ENCODE measurements at places on chromosomes 11 and 22.

- no peak for DNase-seq
- H3K4me3 ChIP-seq, result no peak overlapping the region
- H3K27ac ChIP-seq, result no peak overlapping the region
- H3K27me3 ChIP-seq, result peaks cover 3% of the 10 kb centered on the region
- H3K4me1 ChIP-seq, result peaks cover 2% of the 10 kb centered on the region
- H3K36me3 ChIP-seq, result no peaks in the 10 kb centered on the region
Observed at GRCh38 chr11:104531894-104532293, 366.4 kb downstream of the CASP12 start.

- peak; percentile 70 for DNase-seq
- peak overlapping the region; percentile 42 for H3K27ac ChIP-seq
- H3K36me3 ChIP-seq, result peaks cover 37% of the 10 kb centered on the region
Observed at GRCh38 chr22:23816156-23816976, 22.4 kb downstream of the DERL3 start.

- no peak for DNase-seq
- no peak overlapping the region for H3K27ac ChIP-seq
Observed at GRCh38 chr22:32536352-32536751, 61.7 kb downstream of the FBXO7 start.

GRCh38 chr11:61875698-61876097, 15.6 kb downstream of the FADS3 start:
- no peak for DNase-seq
- no peak overlapping the region for H3K4me3 ChIP-seq
- peaks cover 40% of the 10 kb centered on the region for H3K4me1 ChIP-seq
- H3K36me3 ChIP-seq, result peaks cover 14% of the 10 kb centered on the region
- H3K27me3 ChIP-seq, result no peaks in the 10 kb centered on the region
- H3K27ac ChIP-seq, result no peak overlapping the region

DNA sequence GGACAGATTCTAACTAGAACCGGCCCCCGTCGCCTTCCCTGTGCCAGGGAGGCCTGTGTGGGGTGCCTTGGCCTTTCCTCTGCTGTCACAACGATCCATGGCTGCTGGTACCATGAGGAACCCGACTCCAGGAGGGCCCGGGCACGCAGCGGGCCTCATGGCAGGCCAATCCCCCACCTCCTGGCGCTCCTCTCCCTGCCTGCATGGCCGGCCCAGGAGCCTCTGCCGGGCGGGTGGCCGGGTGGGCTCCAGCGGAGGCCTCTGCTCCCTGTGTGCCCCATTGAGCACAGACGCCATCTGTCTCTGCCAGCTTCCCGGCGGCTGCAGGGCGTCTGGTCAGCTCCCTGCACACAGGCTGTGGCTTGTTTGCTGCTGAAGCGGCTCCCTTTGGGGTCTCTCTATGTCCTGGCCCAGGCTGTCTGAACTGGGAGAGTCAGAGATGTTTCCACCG, 86.5 kb downstream of the MYEOV start:
- H3K27me3 ChIP-seq, result peaks cover 8% of the 10 kb centered on the region
- H3K27ac ChIP-seq, result no peak overlapping the region
- peak; percentile 73 for DNase-seq
- H3K4me3 ChIP-seq, result no peak overlapping the region

DNA sequence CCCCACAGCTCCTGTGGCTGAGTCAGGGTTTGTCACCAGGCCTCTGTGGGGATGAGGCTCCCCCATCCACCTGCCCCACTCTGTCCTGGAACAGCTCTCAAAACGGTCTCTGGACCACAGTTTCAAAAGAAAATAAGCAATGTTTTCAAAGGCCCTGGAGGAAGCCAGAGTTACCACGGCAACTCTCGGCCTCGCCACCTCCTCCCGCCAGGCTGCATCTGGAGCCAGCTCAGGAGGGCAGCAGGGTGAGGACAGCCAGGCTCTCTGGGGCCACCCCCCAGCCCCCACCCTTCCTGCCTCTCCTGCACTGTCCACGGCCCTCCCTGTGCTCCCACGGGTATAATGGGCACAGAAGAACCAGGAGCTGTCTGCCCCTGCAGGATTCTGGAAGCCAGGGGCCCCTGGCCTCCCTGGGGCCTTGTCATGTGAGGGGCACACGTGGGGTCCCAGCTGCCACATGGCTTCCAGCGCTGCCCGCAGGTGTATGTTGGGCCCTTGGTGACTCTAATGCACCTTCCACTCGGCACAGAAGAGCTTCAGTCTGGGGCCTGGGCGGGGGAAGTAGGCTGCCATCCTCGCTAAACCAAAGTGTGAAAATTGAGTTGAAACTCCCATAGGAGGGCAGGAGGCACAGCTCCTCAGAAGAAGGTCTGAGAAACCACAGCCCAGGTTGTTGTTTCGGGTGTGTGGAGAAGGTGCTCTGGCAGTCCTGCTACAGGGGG, 10.3 kb downstream of the CD81 start:
- H3K27me3 ChIP-seq, result no peaks in the 10 kb centered on the region
- H3K36me3 ChIP-seq, result no peaks in the 10 kb centered on the region
- no peak for DNase-seq

DNA sequence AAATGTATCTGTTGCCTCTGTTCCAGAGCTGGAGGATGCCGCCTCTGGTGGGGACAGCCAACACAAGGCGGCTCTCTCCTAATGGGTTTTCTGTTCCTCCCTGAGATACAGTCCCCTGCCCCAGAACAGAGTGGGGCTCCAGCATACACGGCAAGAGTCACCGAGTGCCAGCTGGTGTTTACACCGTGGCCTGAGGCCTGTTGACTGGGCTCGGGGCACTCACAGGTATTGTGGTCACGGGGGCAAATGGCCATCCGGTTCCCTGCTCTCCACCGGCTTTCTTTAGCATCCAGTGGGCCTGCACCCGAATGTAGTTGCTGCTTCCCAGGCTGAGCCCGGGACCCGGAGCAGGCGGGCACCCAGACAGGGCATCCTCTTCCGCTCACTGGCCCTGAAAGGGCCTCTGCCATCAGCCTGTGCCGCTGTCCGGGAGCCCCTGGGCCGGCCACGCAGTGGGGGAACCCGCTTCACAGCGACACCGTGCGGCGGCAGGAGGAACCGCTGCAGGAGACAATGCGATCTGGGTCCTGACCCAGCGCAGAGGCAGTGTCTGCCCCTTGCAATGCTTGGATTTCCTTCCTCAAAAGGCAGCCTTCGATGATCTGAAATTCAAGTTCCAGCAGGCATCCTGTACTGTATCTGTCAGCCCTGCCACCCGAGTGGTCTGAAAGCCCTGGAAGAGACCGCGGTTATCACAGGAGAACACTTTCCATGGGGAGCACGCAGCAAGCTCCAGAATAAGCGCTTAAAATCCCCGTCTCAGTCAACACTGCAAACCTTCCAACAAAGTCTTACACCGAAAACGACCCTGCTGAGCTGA, 859 bp upstream of the KRTAP5-5 start:
- no peaks in the 10 kb centered on the region for H3K36me3 ChIP-seq
- H3K4me3 ChIP-seq, result no peak overlapping the region
- peak; percentile 75 for DNase-seq
- H3K27me3 ChIP-seq, result peaks cover 66% of the 10 kb centered on the region
- H3K4me1 ChIP-seq, result no peaks in the 10 kb centered on the region
- H3K27ac ChIP-seq, result no peak overlapping the region

GRCh38 chr22:41429232-41429950, 17.2 kb downstream of the TOB2 start:
- H3K4me3 ChIP-seq, result no peak overlapping the region
- H3K4me1 ChIP-seq, result peaks cover 6% of the 10 kb centered on the region
- peaks cover 11% of the 10 kb centered on the region for H3K36me3 ChIP-seq
- DNase-seq, result no peak

DNA sequence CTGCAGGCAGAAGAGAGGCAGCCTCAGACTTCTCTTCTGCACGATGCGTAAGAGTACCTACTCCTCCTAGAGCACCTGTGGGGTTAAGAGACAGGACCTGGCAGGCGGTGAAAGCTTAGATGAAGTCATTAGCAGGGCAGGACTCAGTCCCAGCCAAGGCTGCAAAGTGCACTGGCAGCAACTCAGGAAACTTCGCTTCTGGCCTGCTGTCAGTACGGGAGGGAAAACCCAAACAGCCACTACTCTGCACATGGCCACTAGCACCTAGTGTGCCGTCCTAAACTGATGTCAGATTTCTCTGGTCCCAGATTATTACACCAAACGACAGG, 8.8 kb upstream of the KLHL35 start:
- no peaks in the 10 kb centered on the region for H3K4me1 ChIP-seq
- H3K27ac ChIP-seq, result no peak overlapping the region
- H3K27me3 ChIP-seq, result peaks cover 2% of the 10 kb centered on the region
- no peak for DNase-seq
- H3K4me3 ChIP-seq, result no peak overlapping the region

DNA sequence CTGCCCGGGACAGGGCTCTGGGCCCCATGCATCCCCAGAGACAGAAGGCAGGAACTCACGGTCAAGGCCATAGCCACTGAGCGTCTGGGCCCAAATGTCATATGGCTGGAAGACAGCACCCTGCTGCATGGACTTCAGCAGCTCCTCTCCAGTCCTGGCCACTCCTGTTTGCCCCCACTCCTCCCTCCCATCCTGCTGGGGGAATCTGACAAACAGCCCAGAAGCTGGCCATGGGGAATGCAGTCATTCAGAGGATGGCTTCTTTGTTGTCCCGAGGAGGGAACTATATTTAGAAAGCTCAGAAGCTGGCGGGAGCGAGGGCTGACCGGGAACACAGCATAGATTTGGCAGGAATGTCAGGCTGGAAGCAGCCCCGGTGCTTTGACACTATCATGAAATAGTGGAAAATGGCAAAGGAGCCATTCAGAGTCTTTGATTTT, 35.0 kb downstream of the DKK3 start:
- peaks cover 3% of the 10 kb centered on the region for H3K36me3 ChIP-seq
- no peak for DNase-seq
- H3K27me3 ChIP-seq, result no peaks in the 10 kb centered on the region
- peak overlapping the region; percentile 38 for H3K4me3 ChIP-seq
- H3K27ac ChIP-seq, result peak overlapping the region; percentile 90

GRCh38 chr11:69958308-69958707, 119.8 kb upstream of the ANO1 start:
- H3K4me1 ChIP-seq, result peaks cover 24% of the 10 kb centered on the region
- no peak for DNase-seq
- H3K36me3 ChIP-seq, result no peaks in the 10 kb centered on the region
- no peak overlapping the region for H3K4me3 ChIP-seq
- H3K27ac ChIP-seq, result no peak overlapping the region

DNA sequence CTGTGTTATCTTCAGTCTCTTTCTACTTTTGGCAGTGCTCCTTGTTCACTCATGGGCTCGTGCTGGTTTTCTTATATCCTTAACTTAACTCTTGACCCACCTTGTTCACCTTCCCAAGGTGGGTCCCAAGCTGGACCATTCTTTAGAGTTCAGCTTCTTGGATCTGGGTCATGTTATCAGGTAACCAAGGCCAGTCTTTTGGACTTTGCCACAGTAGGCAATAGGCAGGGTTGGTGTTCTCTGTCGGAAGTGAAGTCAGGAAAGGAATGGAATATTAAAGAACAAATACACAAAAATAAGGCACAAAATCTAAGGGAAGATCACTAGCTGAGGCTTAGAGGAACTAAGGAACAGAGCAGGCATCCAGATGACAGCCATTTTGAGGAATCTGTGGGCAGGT, 202.7 kb downstream of the ARHGAP42 start:
- peak overlapping the region; percentile 52 for H3K27ac ChIP-seq
- H3K4me3 ChIP-seq, result no peak overlapping the region
- H3K4me1 ChIP-seq, result peaks cover 44% of the 10 kb centered on the region
- no peak for DNase-seq
- no peaks in the 10 kb centered on the region for H3K27me3 ChIP-seq
- H3K36me3 ChIP-seq, result no peaks in the 10 kb centered on the region

DNA sequence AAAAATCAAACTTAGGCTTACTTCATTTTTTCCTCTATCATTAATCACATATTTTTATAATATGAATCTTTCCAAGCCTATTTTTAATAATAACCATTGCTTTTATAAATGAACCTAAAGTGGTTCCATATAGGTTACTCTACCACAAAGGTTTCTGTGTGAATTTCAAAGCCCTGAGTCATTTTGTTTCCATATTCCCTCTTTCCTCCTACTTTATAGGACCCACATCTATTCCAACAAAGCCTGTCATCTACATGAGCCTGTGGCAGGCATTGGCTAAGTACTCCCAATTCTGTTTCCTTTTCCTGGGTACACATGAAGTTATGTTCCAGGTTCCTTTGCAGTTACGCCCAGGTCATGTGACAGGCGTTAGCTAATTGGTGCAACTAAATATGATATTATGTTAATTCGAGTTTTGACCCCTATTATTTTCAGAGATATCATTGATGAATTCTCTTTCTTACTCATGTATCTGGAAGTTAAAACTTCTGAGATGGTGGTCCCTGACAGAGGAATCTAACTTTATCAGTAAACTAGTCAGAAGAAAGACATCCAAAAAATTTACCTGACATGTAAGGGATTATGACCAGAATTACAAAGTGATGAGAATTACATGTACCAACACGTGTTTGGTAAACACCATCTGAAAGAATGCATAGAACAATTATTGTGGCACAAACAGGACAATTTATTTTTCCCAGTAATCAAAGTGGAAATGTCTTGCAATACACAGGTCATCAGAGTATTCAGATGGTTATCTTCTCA, 1264.0 kb upstream of the CNTN5 start:
- no peak overlapping the region for H3K4me3 ChIP-seq
- no peak for DNase-seq
- peaks cover 3% of the 10 kb centered on the region for H3K27me3 ChIP-seq
- no peak overlapping the region for H3K27ac ChIP-seq

GRCh38 chr22:49597428-49598039, 230.1 kb downstream of the BRD1 start:
- H3K27ac ChIP-seq, result no peak overlapping the region
- no peaks in the 10 kb centered on the region for H3K27me3 ChIP-seq
- DNase-seq, result no peak
- H3K36me3 ChIP-seq, result no peaks in the 10 kb centered on the region
- no peak overlapping the region for H3K4me3 ChIP-seq
- H3K4me1 ChIP-seq, result no peaks in the 10 kb centered on the region

GRCh38 chr11:10338287-10338686, 33.4 kb downstream of the ADM start:
- no peak for DNase-seq
- H3K4me1 ChIP-seq, result no peaks in the 10 kb centered on the region
- peaks cover 2% of the 10 kb centered on the region for H3K36me3 ChIP-seq
- no peak overlapping the region for H3K27ac ChIP-seq
- H3K4me3 ChIP-seq, result no peak overlapping the region
- H3K27me3 ChIP-seq, result no peaks in the 10 kb centered on the region

DNA sequence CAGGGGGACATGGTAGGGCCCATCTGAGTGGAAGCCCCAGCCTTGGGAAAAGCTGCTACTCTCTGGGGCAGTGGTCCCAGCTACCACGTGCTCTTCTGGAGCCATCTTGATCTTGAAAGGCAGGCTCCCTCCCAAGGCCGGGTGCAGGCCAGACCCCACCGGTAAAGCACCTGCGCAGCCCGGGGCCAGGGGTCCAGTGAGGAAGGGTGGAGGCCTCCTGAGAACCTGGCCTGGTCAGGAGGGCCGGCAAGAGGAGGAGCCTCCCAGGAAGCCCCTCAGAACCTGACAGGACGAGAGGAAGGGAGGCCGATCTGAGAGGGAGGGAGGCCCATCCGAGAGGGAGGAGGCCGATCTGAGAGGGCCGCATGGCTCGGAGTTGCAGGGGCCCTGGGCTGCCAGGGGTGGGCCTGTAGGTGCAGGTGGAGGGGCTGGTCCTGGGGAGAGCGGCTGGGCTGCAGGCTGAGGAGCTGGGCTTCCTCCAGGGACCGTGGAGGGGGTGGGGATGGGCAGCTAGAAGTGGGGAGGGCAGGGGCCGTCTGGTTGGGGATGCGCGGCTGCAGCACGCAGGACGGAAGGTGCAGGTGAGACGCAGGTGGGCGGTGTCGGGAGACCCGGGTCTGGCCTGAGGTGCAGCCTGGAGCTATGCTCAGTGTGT, 529 bp downstream of the GRAMD4 start:
- H3K36me3 ChIP-seq, result no peaks in the 10 kb centered on the region
- H3K27ac ChIP-seq, result no peak overlapping the region
- peak; percentile 89 for DNase-seq
- peaks cover 38% of the 10 kb centered on the region for H3K4me1 ChIP-seq
- no peaks in the 10 kb centered on the region for H3K27me3 ChIP-seq
